Ureter (tissue), 1 donor: ENCODE measurements at places on chromosomes 2 and 18.

DNA sequence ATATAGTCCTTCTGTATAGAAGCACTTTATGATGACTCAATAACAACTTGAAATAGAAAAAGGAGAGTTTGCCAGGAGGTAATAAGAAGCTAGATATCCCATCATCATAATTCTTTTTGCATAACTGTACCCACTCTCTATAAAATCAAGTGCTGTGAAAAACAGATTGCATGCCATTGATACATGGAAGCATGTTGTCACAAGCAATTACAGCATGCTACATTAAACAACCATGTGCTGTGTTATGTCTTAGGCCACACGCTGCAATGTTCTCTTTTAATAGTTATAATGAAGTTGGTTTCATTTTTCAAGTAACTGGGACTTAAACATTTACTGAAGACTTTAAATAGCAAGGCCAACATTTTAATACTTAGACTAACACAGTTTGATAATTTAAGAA is 264.2 kb downstream of the RPRM start:
- no peak for DNase-seq

DNA sequence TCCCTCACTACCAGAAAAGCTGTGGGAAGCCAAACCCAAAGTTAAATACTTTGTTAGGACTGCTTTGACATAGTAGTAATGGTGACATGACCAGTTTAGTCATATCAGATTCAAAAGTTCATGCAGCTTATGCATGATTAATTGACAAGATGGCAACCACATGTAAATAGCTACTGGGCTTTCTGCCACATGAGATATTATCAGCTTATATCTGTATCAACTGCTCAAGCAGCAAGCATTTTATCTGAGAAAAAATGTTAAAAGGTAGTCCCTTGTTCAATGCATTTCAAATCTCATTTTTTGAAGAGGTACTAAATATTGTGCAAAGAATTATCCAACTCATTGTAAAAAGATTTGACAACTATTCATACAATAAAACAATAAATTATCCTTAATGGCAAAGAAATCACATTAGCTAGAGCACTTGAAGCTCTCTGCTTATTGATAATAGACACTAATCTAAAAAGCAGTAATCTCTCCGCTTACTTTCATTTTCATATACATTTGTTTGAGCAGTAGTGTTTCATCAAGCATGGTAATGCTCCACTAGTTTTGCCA is 993.6 kb upstream of the NXPH2 start:
- DNase-seq = no peak

GRCh38 chr2:24768601-24769000 is 24.6 kb downstream of the PTRHD1 start:
- DNase-seq = no peak

GRCh38 chr18:49859021-49859359 is 45.7 kb upstream of the ACAA2 start:
- no peak for DNase-seq

GRCh38 chr2:200962811-200963123 is 693 bp downstream of the ORC2 start:
- DNase-seq = no peak
